NT2/D1 (cell line): ENCODE measurements at places on chromosomes 1 and 21.

GRCh38 chr1:164575356-164575886, 16.4 kb downstream of the PBX1 start:
- DNase-seq: peak; percentile 70

DNA sequence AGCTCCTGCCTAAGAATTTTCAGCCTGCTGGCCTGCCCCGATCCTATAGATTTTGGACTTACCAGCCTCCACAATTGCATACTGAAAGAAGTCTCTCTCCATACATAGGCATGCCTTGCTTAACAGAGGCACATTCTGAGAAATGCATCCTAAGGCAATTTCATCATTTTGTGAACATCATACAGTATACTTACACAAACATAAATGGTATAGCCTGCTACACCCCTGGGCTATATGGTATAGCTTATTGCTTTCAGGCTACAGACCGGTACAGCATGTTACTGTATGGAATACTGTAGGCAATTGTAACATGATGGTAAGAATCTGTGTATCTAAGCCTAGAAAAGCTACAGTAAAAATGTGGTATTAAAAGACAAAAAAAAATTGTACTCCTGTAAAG, 174.7 kb downstream of the NRIP1 start:
- no peak for DNase-seq

- peak; percentile 40 for DNase-seq
These were observed 60.1 kb downstream of the F3 start for GRCh38 chr1:94481473-94481933.

DNA sequence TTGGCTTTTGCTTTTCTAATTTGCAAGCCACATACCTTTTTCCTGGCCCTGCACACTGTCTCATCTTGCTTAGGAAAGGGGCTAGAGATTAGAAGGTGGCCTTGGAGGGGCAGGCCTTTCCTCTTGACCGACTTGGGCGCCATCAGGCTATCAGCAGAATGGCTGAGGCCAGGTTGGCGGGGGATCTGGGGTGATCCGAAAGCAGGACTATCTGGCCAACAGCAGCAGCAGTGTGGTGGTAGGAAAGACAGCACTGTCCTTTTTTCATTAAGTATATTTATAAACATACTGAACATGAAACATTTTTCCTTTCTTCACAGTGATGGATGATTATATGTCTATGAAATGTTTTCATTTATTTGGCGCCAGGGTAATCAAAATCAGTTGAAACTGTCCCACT, 23.5 kb upstream of the RUNX1 start:
- DNase-seq: no peak

GRCh38 chr1:180928331-180929230, 15.9 kb downstream of the KIAA1614 start:
- no peak for DNase-seq

- no peak for DNase-seq
These were observed 20.6 kb upstream of the TTC34 start for GRCh38 chr1:2821966-2822620.

GRCh38 chr1:230002164-230002803, 64.8 kb upstream of the GALNT2 start:
- no peak for DNase-seq

DNA sequence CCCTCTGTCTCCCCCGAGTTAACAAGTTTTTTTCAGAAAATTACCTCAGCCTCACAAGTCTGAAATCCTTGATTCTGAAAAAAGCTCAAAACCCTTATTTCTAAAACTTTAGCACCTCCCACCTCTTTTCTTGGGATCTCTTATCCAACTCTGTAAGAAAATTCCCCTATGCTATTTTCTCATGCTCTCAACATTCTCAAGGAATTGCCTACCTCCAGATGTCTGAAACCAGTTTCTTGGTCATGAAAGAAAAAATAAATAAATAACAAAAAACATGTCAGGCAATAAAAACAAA, 18.1 kb upstream of the SFPQ start:
- DNase-seq: no peak

- DNase-seq: peak; percentile 47
These were observed 174.0 kb downstream of the CRB1 start for GRCh38 chr1:197441999-197442414.

GRCh38 chr21:40313260-40313659, 446.0 kb downstream of the PCP4 start:
- no peak for DNase-seq

- no peak for DNase-seq
These were observed 107.5 kb downstream of the MRPS6 start for GRCh38 chr21:34180826-34181359.

DNA sequence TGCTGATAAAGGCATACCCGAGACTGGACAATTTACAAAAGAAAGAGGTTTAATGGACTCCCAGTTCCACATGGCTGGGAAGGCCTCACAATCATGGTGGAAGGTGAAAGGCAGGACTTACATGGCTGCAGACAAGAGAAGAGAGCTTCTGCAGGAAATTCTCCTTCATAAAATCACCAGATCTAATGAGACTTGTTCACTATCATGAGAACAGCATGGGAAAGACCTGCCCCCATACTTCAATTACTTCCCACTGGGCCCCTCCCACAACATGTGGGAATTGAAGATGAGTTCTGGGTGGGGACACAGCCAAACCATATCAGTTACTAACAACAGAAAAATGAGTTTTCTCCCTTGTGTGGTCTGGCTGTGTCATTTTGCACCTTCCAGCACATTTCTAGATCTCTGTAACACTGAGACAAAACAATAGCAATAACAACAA, 741.4 kb downstream of the KCNT2 start:
- no peak for DNase-seq

GRCh38 chr1:226443033-226443432, 35.1 kb upstream of the PARP1 start:
- no peak for DNase-seq

DNA sequence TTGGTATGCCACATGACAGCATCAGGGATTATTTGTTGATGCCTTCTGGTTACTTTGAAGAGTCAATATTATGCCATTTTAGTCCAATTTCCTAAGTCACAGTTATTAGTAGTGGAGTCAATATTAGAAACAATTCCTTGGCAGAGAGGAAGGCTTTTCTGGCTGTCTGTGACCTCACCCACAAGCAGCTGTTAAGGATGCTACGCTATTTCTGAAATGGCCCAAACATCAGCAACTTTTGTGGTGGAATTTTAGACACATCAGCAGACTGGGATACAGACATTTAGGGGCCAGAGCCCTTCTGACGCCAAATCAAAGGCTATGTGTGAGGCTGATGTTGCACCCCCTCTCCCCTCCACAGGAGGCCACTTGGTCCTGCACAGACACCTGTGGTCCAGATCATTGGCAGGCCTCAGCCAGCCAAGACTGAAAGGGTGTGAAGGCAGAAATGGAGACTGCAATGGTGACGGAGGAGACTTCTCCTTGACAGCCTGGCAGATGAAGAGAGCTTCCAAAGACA, 9.2 kb upstream of the RXRG start:
- DNase-seq: no peak

GRCh38 chr1:71618191-71618590, 537.4 kb upstream of the ZRANB2 start:
- DNase-seq: no peak

DNA sequence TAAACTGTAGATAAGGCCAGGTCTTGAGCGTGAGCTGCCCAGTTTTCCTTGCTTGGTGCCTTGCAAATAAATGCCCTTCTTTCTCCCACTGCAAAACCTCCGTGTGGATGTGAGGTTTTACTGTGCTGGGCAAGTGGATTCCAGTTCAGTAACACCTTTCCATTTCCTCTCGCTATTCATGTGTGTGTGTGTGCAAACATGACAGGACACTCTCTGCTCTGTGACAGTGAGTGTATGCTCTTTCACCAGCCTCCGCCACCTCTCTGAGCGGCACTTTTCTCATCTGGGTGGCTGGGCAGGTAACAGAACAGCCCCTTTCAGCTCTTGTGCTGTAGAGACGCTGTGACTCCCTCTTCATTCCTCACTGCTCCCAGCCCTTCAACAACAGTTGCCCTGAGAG, 23.9 kb downstream of the CNIH3 start:
- no peak for DNase-seq

DNA sequence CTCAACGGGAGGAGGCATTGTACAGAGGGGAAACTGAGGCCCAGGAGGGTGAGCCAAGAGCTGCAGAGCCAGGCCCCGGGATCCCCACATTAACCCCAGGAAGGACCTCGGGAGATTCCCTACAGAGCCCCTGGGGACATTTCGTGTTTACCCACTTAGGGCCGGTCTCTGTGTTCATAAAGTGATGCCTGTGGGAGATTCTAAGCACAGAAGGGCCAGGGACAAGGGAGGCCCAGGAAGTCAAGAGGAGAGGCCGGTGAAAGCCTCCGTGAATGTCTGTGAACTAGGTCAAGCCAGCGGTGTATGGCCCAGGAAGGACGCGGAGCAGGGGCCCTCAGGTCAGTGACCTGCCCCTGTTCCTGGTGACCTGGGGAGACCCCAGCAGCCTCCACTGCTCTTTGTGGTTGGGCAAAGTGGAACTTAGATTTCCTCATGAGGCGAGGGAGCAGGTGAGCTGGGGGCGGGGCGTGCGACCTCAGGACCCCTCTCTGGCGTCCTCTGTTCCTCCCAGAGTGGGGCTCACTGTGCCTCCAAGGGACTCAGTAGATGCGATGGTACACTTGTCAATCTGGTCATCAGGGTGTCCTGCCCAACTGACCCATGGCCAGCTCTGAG, 34.9 kb downstream of the PDE9A start:
- DNase-seq: no peak

DNA sequence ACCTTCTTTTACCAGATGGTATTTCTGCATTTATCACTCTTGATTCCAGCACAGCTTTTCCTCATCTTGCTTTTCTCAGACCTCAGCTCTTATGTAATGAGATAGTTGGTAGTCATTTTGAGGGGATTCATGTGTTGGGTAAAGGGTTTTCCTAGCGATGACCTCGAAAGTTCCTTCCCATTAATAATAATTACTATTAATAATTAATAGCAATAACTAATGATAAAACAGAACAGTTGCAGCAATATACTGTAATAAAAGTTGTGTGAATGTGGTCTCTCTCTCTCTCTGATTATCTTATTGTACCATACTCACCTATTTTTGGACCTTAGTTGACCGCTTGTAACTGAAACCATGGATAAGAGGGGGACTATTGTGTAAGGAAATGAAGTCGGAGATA, 14.2 kb downstream of the CAMTA1 start:
- DNase-seq: no peak

DNA sequence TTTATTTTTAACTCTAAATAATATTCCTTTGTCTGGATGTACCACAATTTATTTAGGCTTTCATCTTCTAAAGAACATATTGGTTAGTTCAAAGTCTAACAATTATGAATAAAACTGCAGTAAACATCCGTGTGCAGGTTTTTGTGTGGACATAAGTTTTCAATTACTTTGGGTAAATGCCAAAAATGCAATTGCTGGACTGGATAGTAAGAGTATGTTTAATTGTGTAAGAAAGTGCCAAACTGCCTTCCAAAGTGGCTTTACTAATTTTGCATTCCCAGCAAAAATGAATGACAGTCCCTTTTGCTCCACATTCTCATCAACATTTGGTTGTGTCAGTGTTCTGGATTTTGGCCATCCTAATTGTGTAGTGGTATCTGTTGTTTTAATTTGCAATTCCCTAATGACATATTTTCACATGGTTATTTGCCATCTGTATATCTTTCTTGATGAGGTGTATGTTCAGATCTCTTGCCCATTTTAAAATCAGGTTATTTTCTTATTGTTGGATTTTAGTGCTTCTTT, 113.8 kb downstream of the DPYD start:
- no peak for DNase-seq

DNA sequence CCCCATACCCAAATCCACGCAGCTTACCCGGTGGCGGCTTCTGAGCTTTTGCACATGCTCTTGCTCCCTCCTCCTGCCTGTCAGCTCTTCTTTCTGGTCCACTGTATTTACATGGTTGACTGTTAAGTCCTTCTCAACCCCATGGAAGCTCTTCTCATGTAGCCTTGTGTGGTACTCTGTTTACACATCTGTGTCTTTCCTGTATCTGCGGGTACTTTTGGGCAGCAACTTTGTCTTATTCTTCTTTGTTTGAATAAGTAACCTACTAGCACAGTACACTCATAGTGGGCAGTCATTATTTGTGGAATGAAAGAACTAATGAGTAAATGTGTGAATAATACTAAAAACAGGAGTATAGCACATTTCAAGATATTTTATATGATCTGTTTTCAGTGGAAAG, 88.5 kb upstream of the GPR88 start:
- DNase-seq: no peak

- DNase-seq: no peak
These were observed 126.3 kb downstream of the PTPN14 start for GRCh38 chr1:214425101-214425500.

- DNase-seq: no peak
These were observed 88.7 kb downstream of the HLX start for GRCh38 chr1:220967911-220968310.

DNA sequence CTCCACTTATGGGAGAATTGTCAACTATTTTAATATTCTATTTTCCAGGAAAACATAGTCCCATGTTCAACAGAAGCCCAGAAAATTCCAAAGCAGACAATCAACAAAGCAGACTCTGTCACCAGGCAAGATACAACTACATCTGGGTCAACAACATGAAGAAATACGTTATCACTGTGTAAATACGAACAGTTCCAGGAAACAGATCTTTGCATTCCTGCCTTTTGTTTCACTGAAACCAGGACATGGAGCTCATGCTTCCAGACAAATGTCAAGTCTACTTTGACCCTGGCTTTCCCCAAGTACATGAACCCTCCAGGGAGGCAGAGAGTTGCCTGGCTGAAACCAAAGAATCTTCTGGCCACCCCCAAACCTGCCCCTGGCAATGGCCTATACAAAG, 106.7 kb downstream of the SETD4 start:
- no peak for DNase-seq

GRCh38 chr1:22582661-22583635, 19.7 kb downstream of the EPHA8 start:
- no peak for DNase-seq

DNA sequence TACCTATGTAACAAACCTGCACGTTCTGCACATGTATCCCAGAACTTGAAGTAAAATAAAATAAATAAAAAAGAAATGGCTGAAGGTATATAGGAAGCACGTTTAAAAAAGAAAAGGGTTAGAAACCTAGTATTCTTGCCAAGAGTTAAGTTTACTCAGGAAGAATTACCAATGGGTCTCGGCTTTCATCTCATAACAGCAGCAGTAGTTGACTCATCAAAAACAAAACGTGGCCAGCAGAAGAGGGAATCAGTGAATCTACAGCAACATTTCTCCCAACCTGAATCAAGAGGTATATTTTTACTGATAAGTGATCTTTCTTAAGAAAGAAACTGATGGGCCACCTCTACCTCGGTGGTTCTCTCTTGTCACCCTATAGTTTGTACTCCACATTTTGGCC, 340.3 kb downstream of the BRINP2 start:
- DNase-seq: no peak

DNA sequence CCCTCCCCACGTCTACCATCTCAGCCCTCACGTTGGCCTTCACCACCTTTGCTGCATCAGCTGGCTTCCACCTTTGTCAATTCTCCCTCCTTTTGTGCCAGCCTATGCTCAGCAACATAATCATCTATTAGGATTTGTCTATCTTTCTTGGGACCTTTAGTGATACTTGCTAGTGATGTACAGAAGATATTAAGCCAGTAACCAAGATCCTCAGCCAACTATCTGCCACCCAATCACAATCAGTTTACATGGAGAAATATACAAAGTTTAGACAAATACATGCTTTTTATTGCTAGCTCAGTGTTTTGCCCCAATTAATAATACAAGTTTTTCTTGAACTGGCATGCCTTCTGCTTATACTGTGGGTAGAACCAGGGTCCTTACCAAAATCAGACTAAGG, 172.3 kb downstream of the TPR start:
- DNase-seq: no peak

GRCh38 chr1:44543786-44544185, 130.5 kb downstream of the TMEM53 start:
- no peak for DNase-seq
